ENCODE measurements at places on chromosomes 4 and X.

- no peak for DNase-seq
Measured at GRCh38 chrX:26146024-26146423, 7.9 kb downstream of the MAGEB18 start.

DNA sequence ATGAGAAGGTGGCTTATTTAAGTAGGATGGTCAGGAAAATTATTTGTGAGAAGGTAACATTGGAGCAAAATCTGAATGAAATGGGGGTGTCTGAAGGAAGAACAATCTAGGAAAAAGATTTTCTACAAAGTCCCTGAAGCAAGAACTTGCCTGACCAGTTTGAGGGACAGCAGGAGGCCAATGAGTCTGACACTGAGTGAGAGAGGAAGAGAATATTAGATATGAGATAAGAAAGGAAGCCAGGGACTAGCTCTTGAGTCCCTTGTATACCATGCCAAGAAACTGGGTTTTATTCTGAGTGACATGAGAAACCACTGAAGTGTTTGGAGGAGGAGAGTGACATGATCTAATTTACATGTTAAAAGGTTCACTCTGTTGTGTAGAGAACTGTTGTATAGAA lies 1478.9 kb downstream of the RPA4 start:
- DNase-seq: no peak

DNA sequence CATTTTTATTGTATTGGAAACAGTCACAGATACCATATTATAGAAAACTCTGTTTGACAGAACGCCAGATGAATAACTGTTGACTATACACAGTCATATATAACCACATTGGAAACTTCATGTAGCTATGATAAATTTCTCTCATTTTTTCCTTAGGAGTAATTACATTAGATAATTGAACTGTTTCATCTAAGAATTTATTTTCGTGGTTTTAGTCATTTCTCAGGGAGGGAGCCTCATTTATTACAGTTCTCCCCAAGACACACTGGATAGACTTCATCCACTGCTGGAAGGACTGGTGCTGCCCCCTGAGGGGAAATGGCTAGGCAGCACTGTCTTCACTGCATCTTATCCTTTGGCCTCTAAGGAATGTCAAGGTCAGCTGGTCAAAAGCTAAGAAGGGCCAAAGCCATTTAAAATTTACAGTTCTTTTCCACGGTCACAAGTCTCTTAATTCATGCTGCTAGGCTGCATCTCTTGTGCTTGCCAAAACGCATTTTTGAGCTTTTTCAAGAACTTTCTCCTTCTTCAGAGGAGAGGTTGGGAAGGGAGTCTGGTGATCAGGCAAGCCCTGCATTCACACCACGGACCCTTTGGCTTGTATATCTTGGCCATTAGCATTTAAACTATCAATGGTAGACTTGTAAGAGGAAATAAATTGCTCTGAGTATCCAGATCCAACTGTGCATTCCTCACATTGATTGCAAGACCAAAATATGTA lies 145.1 kb downstream of the CBR4 start:
- no peak for DNase-seq

GRCh38 chr4:186260504-186261448 lies 5.2 kb upstream of the F11 start:
- no peak for DNase-seq

DNA sequence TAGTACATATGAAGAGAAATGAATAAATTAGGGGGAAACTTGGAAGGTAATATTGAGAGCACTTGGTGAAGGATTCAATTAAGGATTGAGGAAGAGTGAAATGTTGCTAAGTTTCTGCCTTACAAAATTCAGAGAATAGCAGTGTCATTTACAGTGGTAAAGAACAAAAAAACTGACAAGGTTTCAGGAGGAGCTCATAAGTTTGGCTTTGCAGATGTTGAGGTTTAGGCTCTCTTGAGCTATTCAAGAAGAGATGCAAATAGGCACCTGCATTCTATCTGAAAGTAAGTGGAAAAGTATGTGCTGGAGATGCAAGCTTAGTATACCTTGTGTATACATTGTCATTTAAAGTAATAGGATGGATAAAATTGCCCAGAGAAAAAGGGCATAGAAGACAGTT lies 22.3 kb upstream of the EMCN start:
- no peak for DNase-seq
